ENCODE measurements at places on chromosomes 4 and X. TPM values are rescaled to one million over a fixed set of nuclear protein-coding genes. Genes with fewer than 3 reads are reported as not detected.

- no peak for DNase-seq
Measured at GRCh38 chr4:70559211-70559830, 32.7 kb upstream of the AMBN start.

DNA sequence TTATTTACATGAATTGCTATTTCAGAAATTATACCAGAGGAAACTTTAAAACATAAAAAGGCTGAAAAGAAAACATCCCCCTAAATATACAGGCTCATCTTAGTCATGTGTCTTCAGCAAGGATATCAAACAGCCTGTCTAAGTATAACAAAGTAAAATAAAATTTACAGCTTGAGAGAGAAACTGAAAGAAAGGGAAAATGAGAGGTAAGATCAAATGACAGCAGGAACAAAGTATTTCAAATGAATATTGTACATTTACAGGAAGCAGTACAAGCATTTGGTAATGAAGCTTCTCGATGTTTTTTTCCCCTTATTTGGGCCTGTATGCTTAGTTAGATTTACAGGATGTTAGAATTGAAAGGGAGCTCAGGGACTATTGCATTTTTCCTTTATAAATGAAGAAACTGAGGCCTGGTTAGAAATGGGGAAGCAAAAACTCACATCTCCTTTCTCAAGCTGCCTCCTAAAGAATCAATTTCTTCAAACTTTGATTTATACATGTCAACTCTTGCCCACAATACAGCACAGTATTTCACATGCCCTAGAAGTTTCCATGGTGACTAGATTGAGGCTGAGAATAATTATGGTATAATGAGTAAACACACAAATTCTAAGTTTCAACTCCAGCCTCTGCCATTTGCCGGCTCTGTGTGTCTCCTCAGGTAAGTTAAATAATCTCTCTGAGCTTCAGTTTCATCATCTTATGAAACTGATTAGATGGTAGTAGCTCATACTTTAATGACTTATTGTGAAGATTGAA lies 29.3 kb downstream of the DAPP1 start:
- no peak for DNase-seq

Gene TEX13B
- not detected for polyA plus RNA-seq

Gene VEGFC
- not detected for polyA plus RNA-seq

DNA sequence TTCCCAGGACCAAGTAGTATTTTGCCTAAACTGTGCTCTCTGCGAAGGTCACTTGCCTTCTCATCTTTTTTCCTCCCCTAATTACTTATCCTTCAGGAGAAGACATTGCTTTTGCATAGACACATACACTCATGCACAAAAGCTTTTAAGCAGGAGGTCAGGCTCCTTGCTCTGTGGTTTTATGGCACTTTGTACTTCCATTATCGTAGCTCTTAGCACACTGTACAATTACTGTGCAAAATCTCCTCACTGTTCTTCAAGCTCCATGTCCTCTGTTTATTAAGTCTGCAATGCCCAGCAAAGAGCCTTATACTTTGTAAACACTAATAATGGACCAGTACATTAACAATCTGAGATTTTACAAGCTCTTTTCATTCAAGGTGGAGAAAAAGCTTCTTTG lies 188.4 kb upstream of the GNPDA2 start:
- no peak for DNase-seq

- no peak for DNase-seq
Measured at GRCh38 chr4:10005632-10006031, 15.7 kb downstream of the SLC2A9 start.

DNA sequence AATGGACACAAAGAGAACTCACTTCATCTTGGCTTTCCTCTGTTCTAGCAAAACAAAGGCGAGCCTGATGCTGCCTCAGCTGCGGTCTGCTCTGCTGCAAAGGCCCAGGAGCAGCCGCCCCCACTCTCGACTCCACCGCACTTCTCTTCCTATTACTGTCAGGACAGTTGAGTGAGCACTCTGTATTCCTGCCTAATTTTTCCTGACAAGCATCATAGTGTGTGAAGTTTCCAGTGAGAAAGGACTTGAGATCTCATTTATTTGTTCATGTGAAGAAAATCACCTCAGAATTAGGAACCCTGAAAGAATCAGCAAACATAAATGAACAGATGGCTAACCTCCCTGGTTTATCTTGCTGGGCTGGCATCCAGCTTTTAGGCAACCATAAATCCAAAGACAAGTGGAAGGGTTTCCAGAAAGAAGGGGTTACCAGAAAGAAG lies 15.6 kb downstream of the SCARB2 start:
- DNase-seq: peak; percentile 83

Gene NPY1R
- 17.2 TPM for polyA plus RNA-seq

GRCh38 chrX:41472231-41472815 lies 25.2 kb downstream of the NYX start:
- no peak for DNase-seq

GRCh38 chr4:111512081-111512783 lies 633.0 kb upstream of the FAM241A start:
- DNase-seq: no peak

Data from aorta (tissue), 5 donors.